Stimulated activated naive B cell treated with anti-CD40 and anti-IgM and Interleukin-4, amounts not matched to agents 10 μg/mL and 1 μg/mL and 100 μg/mL, for 72 hours (primary cell): ENCODE measurements at places on chromosomes 11 and 22.

- no peak for DNase-seq
These were observed 446.6 kb downstream of the TBC1D22A start for GRCh38 chr22:47209040-47209514.

DNA sequence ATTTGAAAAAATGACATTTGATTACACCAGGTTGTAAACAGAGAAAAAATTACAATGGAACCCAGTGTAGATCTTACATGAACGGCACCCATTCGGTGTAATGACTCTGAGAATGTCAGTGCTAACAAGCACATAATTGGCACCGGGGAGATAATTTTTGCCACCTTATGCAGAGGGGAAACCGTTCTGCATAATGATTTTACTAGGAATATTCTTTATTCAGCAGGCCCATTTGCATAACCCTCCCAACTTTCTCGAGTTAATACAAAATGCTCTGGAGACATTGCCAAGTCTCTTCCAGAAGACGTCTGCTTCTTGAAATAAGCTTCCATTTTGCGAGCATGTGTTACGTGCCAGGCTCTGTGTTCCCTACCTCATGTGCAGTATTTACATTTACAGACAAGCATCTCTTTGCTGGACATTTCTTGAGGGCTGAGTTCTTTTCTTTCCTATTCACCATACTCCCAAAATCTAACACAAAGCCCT, 275.8 kb downstream of the MIAT start:
- DNase-seq = no peak

GRCh38 chr11:61814247-61814957, 2.4 kb downstream of the FADS1 start:
- DNase-seq = peak; percentile 14

DNA sequence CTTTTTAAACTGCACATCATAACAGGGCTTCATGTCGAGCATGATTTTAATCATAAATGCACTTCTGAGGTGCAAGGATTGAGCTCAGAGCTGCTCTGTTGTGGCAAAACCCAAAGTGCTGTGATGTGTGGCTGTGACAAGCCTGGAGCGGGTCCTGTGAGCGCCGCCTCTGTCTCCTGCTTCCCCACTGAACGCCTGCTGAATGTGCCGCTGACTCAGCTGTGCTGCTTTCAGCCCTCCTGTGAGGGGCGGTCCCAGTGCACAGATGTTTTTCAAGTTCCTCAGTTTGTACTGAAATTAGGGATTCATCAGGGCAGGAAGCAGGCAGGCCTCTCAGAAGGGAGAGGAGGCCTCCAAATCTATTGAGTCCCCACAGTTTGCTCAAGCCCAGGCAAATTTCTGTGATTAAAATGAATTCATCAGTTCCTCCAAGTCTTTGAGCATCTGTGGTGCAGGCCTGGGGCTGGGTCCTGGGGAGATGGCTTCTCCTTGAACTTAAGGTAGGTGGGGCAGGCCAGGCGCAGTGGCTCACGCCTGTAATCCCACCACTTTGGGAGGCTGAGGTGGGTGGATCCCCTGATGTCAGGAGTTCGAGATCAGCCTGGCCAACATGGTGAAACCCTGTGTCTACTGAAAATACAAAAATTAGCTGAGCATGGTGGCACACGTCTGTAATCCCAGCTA, 3.0 kb upstream of the GTSE1 start:
- peak; percentile 24 for DNase-seq

DNA sequence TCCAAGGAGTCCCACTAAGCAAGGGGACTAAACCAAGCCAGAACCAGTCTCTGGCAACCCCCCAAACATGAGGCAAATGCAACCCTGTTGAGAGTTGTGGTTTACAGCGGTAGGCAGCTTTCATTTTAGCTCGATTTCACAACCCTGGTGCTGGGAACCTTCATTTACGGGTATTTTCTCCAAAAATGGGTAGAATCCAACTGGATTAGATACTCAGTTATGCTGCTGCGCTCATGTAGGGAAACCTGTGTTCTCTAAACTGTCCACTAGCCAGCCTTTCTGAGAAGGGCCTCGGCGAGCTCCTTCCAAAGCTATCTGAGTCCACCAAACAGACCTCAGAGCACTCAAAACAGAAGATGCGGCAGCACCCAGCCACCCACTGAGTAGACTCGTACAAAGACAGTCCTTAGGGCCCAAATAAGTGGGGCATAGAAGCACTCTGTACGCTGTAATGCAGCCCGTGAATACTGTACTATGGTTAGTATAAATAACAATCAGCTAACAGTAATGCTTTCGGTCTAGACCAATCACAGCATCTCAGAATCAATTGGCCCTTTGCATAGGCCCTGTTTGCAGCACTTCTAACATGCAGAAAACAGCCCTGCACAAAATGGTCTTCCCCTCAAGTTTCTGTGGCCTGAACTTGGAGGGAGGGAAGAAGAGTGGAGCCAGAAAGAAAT, 104.7 kb downstream of the ETS1 start:
- no peak for DNase-seq

DNA sequence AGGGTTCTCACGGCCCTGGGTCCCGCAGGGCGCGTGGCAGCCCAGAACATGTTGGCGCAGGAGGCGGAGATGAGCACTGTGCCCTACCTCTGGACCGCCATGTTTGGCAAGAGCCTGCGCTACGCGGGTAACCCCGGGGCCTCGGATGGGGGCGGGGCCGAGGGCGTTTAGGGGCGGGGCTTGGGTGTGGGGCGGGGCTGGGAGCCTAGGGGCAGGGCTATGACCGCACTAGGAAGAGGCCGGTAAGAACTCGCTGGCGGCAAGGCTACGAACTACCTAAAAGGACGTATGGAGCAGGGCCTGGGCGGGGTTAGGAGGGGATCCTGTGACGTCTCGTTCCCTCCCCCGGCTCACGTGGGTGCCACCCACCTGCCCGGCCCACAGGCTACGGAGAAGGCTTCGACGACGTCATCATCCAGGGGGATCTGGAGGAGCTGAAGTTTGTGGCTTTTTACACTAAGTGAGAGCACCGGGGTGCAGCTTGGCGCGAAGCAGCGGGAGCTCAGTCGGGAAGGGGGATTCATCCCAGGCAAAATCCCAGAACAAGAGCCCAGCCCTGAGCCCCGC, 2.8 kb upstream of the LZTR1 start:
- peak; percentile 70 for DNase-seq

- DNase-seq = no peak
These were observed 92.2 kb downstream of the STK33 start for GRCh38 chr11:8501836-8502235.

- DNase-seq = no peak
These were observed 10.2 kb downstream of the SSTR3 start for GRCh38 chr22:37202001-37202555.

DNA sequence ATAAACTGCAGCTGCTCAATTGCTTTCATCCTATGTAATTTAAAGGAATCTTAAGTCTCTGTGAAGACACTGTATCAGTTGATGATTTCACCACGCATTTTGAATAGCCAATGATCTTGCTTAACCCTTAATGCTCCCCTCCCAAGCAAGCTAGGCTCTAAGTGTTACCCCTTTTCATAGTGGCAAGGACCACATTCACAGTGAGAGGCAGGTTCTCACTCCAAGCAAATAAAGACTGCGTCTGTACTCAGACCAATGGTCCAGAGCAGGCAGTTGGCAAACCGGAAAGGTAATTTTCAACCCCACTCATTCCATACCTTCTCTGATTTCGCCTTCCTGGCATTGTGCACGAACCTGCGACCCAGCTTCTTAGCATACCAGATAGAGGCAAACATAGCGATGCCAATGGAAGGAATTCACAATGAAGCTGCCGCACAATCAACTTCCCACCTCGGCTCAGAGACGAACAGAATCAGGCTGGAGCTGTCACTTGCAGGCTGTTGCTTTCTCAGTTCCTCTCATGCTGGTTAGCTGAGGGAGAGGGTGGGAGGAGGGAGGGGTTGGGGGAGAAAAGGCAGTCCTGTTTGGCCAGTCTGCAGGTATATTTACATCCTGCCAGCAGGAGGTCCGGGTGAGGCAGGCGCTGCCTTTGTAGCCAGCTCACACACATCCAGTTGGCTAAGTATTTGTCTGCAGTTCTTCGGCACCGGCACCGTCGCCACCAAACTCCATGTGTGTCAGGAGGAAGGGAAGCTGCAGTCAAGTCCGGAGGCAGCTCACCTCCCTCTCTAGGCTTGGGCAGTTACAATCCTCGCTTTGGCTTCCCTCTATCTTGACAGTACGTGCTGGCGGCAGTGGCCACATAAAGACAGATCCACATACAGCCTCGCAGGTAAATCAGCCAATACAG, 1151.2 kb upstream of the CCDC90B start:
- DNase-seq = no peak

GRCh38 chr11:47361419-47361818, 8.9 kb upstream of the MYBPC3 start:
- no peak for DNase-seq

- no peak for DNase-seq
These were observed 915 bp upstream of the SREBF2 start for GRCh38 chr22:41831828-41832552.

GRCh38 chr11:91932151-91932821, 292.3 kb upstream of the FAT3 start:
- DNase-seq = no peak

- no peak for DNase-seq
These were observed 1114.2 kb upstream of the RAG2 start for GRCh38 chr11:37712251-37712650.

GRCh38 chr11:19398772-19399527, 158.2 kb upstream of the E2F8 start:
- DNase-seq = no peak

GRCh38 chr11:134349802-134350355, 18.1 kb downstream of the GLB1L2 start:
- DNase-seq = no peak

DNA sequence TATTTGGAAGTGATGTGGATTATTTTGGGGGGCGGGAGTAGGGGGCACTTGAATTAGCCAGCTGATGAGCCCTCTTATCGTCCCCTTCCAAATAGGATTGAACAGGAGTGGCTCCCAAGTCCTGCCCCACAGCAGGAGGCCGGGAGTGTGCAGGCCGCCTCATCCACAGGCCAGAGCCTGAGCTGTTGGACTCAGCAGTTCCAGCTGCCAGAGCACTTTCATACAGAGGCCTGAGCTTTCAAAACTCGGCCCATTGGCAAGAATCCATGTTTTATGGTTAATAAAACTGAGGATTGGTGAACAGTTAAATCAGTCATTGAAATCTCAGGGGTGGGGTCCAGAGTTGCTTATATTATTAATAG, 9.6 kb downstream of the FAM118A start:
- no peak for DNase-seq

- DNase-seq = no peak
These were observed 15.0 kb downstream of the SIK3 start for GRCh38 chr11:117083011-117083935.

GRCh38 chr11:76237914-76238313, 31.6 kb upstream of the WNT11 start:
- DNase-seq = no peak

DNA sequence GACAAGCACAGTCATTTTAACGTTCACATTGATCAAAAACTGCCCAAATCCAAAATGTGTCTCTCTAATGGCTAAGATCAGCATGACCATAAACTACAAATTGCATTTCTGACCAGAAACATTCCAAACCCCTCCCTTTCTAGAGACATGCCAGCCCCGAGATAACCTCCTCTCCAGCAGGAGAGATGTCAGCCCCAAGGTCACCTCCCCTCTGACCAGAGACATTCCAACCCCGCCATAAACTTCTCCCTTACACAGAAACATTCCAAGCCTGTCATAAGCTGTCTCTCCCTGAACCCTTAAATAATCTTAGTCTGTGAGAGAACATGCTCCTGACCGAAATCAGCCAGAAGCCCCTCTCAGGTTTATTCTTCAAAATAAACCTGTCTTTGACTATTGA, 6.6 kb upstream of the EXT2 start:
- no peak for DNase-seq

- DNase-seq = no peak
These were observed 101.0 kb downstream of the BRD1 start for GRCh38 chr22:49726701-49727101.

DNA sequence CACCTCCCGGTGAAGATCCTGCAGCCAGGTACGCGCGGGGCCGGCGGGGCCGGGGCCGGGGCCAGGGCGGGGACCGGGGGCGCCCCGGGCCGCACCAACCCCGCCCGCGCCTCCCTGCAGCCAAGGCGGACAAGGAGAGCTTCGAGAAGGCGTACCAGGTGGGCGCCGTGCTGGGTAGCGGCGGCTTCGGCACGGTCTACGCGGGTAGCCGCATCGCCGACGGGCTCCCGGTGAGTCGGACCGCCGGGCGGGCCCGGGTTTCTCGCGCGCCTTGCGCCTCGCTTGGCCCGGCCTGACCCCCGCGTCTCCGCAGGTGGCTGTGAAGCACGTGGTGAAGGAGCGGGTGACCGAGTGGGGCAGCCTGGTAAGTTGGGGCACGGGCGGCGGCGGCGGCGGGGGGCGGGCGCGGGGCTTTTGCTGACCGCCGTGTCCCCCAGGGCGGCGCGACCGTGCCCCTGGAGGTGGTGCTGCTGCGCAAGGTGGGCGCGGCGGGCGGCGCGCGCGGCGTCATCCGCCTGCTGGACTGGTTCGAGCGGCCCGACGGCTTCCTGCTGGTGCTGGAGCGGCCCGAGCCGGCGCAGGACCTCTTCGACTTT, 531 bp downstream of the PIM3 start:
- no peak for DNase-seq

GRCh38 chr22:35904752-35905151, 123.9 kb downstream of the RBFOX2 start:
- no peak for DNase-seq

GRCh38 chr11:44957040-44957515, 6.4 kb upstream of the TP53I11 start:
- no peak for DNase-seq

DNA sequence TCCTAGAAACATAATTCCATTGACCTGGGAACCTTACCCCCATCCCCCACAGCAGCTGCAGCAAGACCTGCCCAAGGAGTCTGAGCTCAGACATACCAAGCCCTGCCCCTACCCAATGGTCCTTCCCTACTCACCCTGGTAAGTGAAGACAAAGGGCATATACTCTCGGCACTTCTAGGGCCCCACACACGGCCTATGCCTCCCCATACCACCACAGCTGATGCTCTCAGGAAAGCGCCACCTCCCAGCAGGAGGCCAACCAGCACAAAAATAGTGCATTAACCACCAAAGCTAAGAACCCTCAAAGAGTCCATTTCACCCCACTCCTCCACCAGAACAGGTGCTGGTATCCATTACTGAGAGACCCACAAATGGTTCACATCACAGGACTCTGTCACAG, 74.4 kb upstream of the GUCY1A2 start:
- no peak for DNase-seq

GRCh38 chr11:119941636-119942411, 196.1 kb downstream of the TRIM29 start:
- DNase-seq = no peak

- DNase-seq = no peak
These were observed 230.4 kb downstream of the ST3GAL4 start for GRCh38 chr11:126585774-126586491.

GRCh38 chr11:112504056-112504455, 243.4 kb upstream of the PLET1 start:
- no peak for DNase-seq

DNA sequence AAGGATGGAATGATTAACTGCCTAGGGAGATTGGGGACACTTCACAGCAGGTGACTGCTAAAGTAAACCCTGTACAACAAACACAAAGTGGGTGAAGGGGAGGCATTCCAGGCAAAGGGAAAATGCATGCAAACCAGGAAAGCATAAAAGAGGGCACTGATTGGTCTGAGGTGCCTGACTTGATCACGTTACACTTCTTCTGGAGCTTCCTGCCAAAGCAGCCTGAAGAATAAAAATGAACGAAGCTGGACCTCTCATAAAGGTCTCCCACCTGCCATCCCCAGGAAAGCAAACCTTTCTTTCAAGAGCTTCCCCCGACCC, 46.7 kb upstream of the SCUBE2 start:
- DNase-seq = no peak
